Glutamatergic neuron (in vitro differentiated cells): ENCODE measurements at places on chromosomes 3 and 15. TPM values are rescaled to one million over a fixed set of nuclear protein-coding genes. Genes with fewer than 3 reads are reported as not detected.

- peak; percentile 70 for DNase-seq
- peak within 1 kb of the TSS; percentile 13 for H3K27ac ChIP-seq
- H3K4me1 ChIP-seq = peaks cover 5% of the 10 kb centered on the region
- peaks cover 6% of the 10 kb centered on the region for H3K27me3 ChIP-seq
- H3K36me3 ChIP-seq = no peaks in the 10 kb centered on the region
These were observed at the start of gene P2RY1 for GRCh38 chr3:152834776-152835600. TSS of gene P2RY1 (plus strand) at chr3:152835131. CDS start at chr3:152835783, 652 bp downstream.

DNA sequence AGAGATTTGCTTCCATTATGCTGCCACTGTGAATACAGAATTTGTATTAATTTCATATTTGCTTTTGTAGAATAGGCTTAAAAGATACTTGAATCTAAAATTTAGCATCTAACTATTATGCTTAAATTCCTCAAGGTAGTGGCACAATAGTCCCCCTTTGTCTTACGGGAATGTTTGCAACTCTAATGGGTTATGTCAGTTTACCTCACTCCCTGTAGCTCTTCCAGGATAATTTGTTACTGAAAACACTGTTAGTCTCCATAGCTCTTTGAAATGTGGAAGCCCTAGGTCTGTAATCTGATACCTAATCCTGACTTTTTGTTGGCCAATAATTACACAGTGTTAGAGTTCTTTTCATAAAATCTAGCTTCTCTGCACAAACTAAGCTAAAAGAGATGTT is 433.4 kb downstream of the PYDC2 start:
- no peak for DNase-seq
- no peak overlapping the region for H3K4me3 ChIP-seq
- H3K27ac ChIP-seq = no peak overlapping the region
- H3K36me3 ChIP-seq = no peaks in the 10 kb centered on the region
- no peaks in the 10 kb centered on the region for H3K4me1 ChIP-seq
- H3K27me3 ChIP-seq = no peaks in the 10 kb centered on the region

Gene LDHAL6B
- total RNA-seq = not detected

DNA sequence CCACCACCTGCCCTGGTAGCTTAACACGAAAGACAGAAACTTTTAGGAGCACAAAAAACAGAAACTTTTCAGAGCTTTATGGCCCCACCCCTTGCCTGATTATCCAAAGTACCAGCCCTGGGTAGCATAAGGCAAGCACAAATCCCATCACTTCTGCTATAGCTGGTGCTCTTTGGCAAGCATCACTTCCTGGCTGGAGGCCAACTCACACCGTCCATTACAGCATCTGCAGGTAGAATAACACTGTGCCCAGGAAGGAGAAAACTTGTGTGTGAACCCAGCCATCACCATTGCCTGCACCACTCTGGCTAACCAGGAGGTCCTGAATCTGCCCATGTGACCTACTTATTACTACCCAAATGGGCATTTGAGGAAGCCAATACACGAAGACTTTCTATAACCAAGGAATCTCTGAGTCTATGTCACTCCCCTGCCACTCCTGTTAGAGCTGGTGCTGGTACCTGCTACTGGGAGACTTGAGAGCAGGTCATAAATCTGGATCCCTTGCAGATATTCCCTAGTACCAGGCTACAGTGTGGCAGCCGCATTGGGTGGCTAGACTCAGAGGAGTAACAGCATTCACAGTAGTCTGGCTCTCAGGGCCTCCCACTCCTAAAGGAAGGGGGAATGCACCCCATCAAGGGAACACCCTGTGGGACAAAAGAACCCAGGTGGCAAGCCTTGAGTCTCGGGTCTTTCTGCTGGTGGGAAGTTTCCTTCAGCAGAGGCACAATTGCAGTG is 73.3 kb upstream of the AKAP13 start:
- H3K27ac ChIP-seq = no peak overlapping the region
- H3K36me3 ChIP-seq = no peaks in the 10 kb centered on the region
- H3K4me3 ChIP-seq = no peak overlapping the region
- no peak for DNase-seq
- H3K27me3 ChIP-seq = no peaks in the 10 kb centered on the region
